ENCODE measurements at places on chromosomes 1 and 21. TPM values are rescaled to one million over a fixed set of nuclear protein-coding genes. Genes with fewer than 3 reads are reported as not detected.

- H3K27ac ChIP-seq: no peak overlapping the region
- no peaks in the 10 kb centered on the region for H3K36me3 ChIP-seq
- no peak overlapping the region for H3K4me3 ChIP-seq
- no peaks in the 10 kb centered on the region for H3K27me3 ChIP-seq
- no peaks in the 10 kb centered on the region for H3K4me1 ChIP-seq
These were observed 79.2 kb downstream of the SGIP1 start for GRCh38 chr1:66613187-66613586.

GRCh38 chr1:207579436-207579799 is 65.5 kb upstream of the CR1L start:
- H3K27me3 ChIP-seq: peaks cover 31% of the 10 kb centered on the region
- no peak overlapping the region for H3K27ac ChIP-seq
- H3K4me3 ChIP-seq: no peak overlapping the region
- H3K36me3 ChIP-seq: no peaks in the 10 kb centered on the region

DNA sequence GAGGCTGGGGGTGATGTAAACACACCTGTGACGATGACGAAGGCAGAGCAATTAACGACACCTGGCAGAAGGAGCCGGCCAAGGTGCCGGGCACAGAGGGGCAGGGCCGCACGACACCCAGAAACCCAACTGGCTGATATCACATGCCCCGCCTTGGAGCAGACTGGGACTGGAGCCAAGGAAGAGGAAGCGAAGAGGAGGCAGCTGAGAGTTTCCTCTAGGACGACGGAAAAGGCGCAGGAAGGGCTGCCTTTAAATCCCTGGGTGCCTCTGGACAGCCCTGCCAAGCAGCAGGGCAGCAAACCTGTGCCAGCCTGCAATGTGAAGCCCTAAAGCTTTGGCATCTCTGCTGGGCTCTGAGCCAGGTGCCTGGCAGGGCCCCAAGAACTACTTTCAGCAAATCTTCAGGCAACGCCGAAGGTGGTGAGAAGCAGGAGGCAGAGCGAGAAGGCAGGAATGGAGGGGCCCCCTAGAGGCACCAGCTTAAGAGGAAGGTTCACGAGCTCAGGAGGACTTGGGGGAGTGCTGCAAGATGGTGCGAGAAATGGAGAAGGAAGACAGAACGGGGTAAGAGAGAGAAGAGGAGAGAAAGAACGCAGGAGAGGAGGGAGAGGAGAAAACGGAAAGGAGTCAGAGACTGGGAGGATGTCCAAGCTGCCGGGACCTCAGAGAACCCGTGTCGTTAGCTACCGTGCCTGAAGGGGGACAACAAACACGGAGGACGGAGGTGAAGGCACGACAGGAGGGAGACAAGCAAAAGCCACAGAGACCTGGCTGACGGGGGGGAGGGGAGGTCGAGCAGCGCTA is 25.3 kb upstream of the PEF1 start:
- peak overlapping the region; percentile 81 for H3K27ac ChIP-seq
- H3K4me3 ChIP-seq: peak overlapping the region; percentile 61
- H3K36me3 ChIP-seq: no peaks in the 10 kb centered on the region
- no peaks in the 10 kb centered on the region for H3K27me3 ChIP-seq
- DNase-seq: peak; percentile 83

CHIA gene
- total RNA-seq: not detected

ZFP69B gene
- 1.1 TPM for total RNA-seq

DNA sequence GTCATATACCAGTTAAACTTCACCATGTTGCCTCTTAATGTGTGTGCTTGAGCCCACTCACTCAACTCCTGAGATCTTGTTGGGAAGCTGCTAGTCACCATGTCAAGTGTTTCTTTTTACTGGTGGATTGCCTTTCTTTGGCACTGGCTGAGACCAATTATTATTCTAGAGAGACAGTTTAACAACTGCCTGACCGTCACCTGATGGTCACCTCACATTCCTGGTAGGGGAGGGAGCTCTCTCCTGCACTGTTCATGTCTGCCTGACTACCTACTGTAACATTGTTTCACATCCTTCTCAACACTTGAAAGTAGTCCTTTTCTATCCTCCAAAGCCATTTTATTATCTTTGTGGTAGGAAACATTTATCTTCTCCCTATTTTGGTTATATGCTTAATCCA is 172.3 kb downstream of the RWDD3 start:
- peaks cover 11% of the 10 kb centered on the region for H3K27me3 ChIP-seq
- no peaks in the 10 kb centered on the region for H3K4me1 ChIP-seq
- H3K36me3 ChIP-seq: no peaks in the 10 kb centered on the region
- H3K4me3 ChIP-seq: no peak overlapping the region
- H3K27ac ChIP-seq: no peak overlapping the region

DNA sequence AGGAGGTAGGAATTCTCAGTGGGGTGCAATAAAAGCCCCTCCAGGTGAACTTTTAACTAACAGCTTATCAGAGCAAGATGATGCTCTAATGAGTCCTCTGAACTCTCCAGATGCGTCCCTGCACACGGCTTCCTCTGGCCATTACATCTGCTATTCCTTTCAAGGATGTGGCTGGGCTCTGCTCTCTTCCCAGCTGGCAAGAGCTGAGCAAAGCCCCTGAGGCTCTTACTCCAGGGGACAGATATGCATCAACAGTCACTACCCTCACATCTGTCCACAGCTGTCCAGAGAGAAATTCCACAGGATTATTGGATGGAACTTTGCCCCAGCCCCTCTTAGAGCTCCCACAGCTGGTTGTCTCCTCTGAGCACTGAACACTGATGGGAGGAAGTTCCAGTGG is 267.8 kb downstream of the C1orf94 start:
- H3K4me1 ChIP-seq: no peaks in the 10 kb centered on the region
- H3K27me3 ChIP-seq: peaks cover 76% of the 10 kb centered on the region
- H3K36me3 ChIP-seq: no peaks in the 10 kb centered on the region
- no peak overlapping the region for H3K27ac ChIP-seq
- DNase-seq: no peak
- H3K4me3 ChIP-seq: no peak overlapping the region

DNA sequence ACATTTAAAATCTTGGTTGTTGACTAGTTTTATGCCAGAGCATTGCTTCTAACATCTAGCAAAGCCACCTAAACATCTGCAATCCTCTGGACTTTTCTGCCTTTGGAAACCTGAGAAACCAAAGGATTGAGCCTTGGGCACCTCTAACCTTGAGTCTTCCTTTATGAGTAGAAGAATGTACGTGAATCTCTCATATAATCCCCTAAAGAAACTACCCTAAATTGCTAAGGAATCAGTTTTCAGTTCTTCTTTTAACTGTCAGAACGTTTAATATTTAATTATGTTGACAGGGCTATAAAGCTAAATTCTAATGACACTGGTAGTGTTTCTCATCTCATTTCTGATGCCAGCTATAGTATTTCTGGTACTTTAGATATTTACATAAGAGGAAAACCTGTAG is 997.3 kb downstream of the AMY1C start:
- H3K36me3 ChIP-seq: no peaks in the 10 kb centered on the region
- H3K4me1 ChIP-seq: no peaks in the 10 kb centered on the region
- H3K4me3 ChIP-seq: no peak overlapping the region
- H3K27ac ChIP-seq: no peak overlapping the region
- no peaks in the 10 kb centered on the region for H3K27me3 ChIP-seq

DNA sequence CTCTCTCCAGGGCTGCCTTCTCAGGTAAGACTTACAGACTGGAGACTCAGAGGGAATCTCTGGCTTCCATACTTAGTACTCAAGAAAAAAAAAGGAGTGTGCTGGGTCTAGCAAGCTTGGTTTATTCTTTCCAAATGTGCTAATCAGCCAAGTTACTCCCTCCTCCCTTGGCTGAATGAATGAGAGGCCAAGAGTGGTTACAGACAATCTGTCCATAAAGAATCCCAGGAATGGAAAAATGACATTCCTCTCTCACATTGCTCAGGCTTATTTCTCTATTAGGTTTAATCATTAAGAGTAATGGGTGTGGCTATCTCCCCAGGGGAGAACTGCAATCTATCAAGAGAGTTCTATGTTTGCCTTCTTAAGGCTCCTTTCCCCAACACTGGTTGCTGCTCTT is 547.3 kb upstream of the PLXNA2 start:
- no peak overlapping the region for H3K27ac ChIP-seq
- no peak for DNase-seq
- H3K4me3 ChIP-seq: no peak overlapping the region
- no peaks in the 10 kb centered on the region for H3K36me3 ChIP-seq
- no peaks in the 10 kb centered on the region for H3K27me3 ChIP-seq

- H3K4me3 ChIP-seq: no peak overlapping the region
- H3K27ac ChIP-seq: no peak overlapping the region
- no peak for DNase-seq
- peaks cover 16% of the 10 kb centered on the region for H3K27me3 ChIP-seq
- H3K36me3 ChIP-seq: no peaks in the 10 kb centered on the region
- H3K4me1 ChIP-seq: no peaks in the 10 kb centered on the region
These were observed 61.4 kb upstream of the BARHL2 start for GRCh38 chr1:90778486-90778885.

SPATA46 gene
- total RNA-seq: not detected

ACTN2 gene
- total RNA-seq: 2,454 TPM

DNA sequence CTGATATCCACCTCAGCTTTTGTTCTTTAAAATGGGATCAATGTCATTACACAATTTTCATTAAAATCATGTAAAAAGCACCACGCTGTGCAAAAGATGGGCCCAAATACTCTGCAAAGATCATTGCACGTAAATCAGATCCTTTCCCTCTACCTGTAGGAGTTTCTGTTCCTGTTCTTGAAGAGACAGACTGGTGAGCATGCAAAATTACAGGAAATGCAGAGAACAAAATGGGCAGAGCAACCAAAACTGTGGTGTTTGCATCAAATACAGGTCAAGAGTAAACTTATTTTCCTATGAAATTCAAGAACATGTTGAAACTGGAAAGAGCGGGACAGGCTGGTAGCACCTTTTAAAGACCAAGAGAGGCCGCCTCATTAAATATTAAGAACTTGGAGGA is 294.9 kb upstream of the ADGRL2 start:
- no peaks in the 10 kb centered on the region for H3K27me3 ChIP-seq
- peaks cover 10% of the 10 kb centered on the region for H3K4me1 ChIP-seq
- no peaks in the 10 kb centered on the region for H3K36me3 ChIP-seq
- no peak overlapping the region for H3K4me3 ChIP-seq

CIART gene
- total RNA-seq: 8.7 TPM

DNA sequence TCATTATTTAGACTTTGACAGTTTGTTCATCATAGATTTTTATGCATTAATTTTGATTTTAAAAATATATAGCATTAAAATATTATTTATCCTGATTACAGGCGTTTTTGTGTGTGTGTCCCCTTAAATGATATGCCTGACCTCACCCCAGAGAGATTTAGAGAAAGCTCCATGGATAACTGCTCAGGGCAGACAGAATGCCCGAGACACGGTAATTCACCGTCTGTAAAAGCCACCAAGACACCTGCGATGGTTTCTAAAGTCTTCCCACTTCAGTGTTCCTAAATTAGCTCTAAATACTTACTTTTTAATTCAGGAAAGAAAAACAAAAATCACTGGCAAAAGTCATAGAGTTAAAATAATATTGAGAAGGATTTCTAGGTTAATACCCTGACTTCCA is 350.6 kb upstream of the RUNX1 start:
- H3K4me1 ChIP-seq: no peaks in the 10 kb centered on the region
- H3K36me3 ChIP-seq: no peaks in the 10 kb centered on the region
- H3K27me3 ChIP-seq: peaks cover 64% of the 10 kb centered on the region
- no peak for DNase-seq
- H3K4me3 ChIP-seq: no peak overlapping the region

- H3K4me1 ChIP-seq: peaks cover 18% of the 10 kb centered on the region
- DNase-seq: no peak
- no peaks in the 10 kb centered on the region for H3K27me3 ChIP-seq
- H3K36me3 ChIP-seq: no peaks in the 10 kb centered on the region
- no peak overlapping the region for H3K4me3 ChIP-seq
- peak overlapping the region; percentile 58 for H3K27ac ChIP-seq
These were observed 22.8 kb upstream of the EFNA1 start for GRCh38 chr1:155104605-155105534.

DNA sequence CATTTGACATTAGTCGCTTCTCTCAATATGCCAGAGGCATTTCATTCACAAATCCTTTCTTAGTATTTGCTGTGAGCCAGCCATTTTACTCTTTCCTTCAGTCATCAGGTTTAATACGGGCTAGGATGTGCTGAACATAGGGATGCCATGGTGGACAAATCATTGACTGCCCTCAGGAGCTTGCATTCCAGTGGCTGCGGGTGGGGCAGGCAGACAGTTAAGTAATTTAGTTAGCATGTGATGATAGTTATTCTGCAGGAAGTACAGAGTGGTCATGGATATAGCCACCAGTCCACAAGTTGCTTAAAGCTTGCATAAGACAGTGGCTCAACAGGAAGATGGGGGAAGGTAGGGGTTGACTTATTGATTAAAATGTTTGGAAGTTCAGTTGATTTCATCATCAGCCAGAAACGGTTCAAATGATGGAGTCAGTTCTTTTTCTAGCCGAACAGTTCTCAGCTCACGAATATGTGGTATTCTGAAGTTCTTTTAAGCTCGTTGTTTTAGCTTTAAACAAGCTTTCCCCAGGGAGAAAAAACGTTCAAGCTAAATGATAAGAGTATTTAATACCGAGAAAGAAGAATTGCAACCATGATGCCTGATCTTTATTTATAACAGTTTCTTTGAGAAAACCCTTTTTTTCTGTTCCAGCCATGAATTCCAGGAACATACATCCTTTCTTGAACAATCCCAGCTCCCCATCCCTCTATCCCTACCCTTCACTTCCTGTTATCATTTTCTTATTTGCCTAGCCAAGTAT is 1.4 kb downstream of the SLC22A15 start:
- H3K27ac ChIP-seq: peak overlapping the region; percentile 87
- peaks cover 7% of the 10 kb centered on the region for H3K27me3 ChIP-seq
- DNase-seq: no peak
- H3K4me3 ChIP-seq: peak overlapping the region; percentile 81
- H3K36me3 ChIP-seq: no peaks in the 10 kb centered on the region

Data from left ventricle myocardium inferior (tissue), 1 donor.